ENCODE measurements at places on chromosomes 1 and 21.

GRCh38 chr1:200866521-200866920 lies 6.3 kb upstream of the GPR25 start:
- no peak for DNase-seq

DNA sequence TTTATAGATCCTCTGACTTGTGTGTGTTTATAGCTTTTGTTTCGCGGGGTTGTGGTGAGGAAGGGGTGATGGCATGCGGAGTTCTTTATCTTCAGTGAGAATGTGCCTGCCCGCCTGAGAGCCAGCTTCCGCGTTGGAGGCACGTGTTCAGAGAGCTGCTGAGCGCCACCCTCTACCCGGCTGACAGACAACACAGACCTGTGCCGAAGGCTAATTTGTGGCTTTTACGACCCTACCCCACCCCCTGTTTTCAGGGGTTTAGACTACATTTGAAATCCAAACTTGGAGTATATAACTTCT lies 14.4 kb upstream of the CD101 start:
- no peak for DNase-seq

- peak; percentile 40 for DNase-seq
These were observed 33.4 kb downstream of the FAM78B start for GRCh38 chr1:166133276-166133841.

GRCh38 chr1:231138236-231138635 lies 23.6 kb upstream of the TRIM67 start:
- DNase-seq, result no peak

GRCh38 chr1:167968569-167968968 lies 31.7 kb upstream of the MPC2 start:
- DNase-seq, result no peak

DNA sequence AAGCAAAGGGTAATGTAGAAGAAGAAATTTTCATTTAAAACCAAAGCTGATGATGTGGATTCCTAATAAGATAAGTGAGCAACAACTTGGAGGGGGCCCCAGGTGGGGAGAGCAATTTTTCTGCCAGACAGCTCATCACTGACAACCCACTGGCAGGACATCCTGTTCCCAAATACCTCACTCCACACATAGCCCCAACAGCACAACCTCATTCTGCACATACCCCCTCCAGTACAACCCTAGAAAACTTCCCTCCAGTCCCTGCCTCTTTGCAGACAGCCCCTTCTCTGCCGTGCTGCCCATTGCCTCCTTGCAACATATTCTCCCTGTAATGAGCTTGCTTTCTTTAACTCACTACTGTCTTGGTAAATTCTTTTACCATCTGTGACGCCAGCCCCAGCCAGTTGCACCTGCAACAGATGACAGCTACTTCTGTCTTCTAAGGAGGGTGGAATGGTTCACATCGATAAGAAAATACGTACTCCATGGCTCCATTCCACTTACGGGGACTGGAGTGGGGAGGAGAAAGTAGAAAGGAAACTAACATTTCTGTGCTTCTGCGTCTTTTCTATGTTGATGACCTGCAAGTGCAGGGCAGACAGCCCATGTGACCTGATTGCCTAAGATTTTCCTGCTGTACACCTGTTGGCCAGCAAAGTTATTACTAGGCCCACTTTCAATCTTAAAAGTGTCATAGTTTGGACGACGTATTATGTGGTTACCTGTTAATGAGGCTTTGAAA lies 14.7 kb downstream of the RHEX start:
- DNase-seq, result no peak

GRCh38 chr21:38774152-38774551 lies 31.6 kb upstream of the ETS2 start:
- no peak for DNase-seq

GRCh38 chr1:89812992-89813391 lies 7.8 kb upstream of the LRRC8D start:
- no peak for DNase-seq

DNA sequence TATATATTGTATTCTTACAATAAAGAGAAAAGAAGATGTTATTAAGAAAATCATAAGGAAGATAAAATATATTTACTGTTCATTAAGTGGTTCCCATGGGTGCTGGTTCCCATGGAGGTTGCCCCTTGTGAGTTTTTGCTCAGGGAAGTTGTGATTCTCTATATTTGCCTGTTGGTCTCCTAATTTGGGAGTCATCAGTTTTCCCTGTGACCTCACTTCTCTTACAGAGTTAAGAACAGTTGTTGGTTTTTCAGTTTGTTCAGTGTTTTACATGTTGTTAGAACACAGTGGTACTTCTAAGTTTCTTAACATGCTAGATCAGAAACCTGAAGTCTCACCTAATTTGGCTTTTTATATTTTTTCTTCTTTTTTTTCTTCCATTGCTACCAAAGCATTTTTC lies 109.2 kb downstream of the OSBPL9 start:
- DNase-seq, result no peak

- DNase-seq, result no peak
These were observed 25.2 kb downstream of the RUNX3 start for GRCh38 chr1:24904731-24905354.

GRCh38 chr1:13666317-13666716 lies 33.7 kb upstream of the PRDM2 start:
- no peak for DNase-seq

DNA sequence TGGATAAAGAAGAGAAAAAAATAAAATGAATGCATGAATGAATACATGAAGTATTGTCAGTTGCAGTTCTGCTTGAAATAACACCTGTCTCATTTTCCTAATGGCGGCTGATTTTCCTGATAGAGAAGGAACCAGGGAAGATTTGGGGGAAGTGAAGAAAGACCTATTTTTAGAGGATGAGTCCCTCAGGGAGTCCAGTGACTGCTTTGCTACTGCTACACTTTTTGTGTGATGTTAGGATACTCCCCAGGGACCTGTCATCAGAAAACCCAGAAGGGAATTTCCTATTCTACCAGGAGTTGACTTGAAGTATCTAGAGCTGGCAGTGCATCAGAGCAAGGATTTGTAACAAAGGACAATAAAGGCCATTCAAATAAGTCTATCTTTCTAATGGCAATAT lies 114.8 kb downstream of the MAB21L3 start:
- no peak for DNase-seq

GRCh38 chr21:42231756-42232155 lies 12.8 kb downstream of the ABCG1 start:
- DNase-seq, result no peak

DNA sequence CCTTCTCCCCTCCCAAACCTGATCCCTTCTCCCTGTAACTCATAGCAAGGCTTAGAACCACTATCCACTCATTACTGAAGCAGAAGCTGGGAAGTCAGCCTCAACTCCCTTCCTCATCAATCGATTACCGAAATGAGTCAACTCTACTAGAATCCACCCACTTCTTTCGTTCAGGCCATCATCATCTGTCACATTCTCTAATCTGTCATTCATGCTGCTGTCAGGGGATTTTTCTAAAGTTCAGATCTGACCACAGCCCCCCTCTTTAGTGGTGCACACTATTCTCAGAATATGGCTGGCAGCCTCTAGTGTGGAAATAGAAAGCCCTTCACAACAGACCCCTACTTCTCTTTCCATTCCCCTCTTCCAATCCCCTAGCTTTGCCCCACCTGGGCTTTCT lies 5.1 kb downstream of the NT5C1A start:
- DNase-seq, result no peak

DNA sequence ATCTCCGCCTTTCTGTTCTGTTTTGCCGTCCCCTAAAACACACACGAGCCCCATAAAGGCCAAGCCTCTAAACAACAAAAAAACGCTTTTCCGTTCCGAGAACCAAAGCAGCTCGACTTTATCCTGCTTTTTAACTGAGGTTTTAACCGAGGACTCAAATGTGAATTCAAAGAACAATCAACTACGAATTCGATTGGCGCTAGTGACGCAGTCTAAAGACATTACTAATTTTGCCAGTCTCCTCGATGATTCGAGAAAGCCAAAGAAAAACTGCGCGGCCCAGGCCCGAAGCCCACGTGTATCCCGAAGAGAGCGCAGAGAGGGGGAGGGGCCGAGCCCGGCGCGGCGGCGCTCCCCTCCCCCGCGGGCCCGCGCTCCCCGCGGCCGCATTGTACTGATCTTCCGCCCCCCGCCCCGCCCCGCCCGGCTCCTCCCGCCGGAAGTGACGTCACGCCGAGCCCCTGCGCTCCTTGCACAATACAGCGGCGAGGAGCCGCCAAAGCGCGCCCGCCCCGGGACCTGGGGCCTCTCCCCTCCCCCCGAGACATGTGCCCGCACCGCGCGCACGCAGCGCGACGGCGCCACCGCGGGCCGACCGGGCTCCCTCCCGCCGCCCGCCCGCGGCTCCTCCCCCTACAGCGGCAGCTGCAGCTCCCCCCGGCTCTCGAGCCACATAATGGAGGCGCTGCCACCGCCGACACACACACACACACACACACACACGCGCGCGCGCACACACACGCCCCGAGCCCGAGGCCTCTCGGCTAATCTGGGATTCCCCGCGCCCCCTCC lies 1.4 kb downstream of the HNRNPU start:
- peak; percentile 95 for DNase-seq

GRCh38 chr1:79587229-79587628 lies 580.7 kb upstream of the ADGRL4 start:
- DNase-seq, result peak; percentile 2

DNA sequence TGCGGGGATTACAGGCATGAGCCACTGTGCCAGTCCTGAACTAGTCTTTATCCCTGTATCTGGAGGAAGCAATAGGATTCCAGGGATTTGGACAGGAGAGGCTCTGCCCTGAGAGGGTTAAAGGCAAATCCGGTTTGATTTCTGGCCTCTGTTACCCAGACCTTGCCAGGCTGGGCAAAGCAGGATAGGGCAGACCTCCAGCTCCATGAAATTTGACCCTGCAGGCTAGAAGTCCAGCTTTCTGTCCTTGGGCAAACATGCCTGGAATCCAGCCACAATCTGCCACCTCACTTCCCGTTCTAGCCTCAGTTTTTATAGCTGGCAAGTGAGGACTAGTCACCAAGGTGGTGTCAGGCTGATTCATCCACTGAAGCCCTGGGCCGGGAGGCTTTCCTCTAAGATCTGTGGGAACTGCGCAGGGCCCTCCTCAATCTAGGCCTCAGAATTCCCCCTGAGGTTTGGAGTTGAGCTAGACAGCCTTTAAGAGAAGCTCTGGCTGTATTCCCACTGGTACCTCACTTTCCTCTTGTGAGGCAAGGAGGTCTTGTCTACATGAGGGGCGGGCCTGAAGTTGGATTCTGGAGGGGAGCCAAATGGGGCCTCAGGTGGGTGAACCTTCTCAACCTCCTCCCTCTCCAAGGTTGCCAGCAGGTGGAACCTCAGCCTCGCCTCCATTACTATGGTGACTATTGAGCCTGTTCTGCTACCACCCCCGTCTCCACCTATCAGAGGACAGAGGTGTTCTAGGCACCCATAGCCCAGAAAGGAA lies 7.0 kb upstream of the P3R3URF start:
- DNase-seq, result peak; percentile 100

DNA sequence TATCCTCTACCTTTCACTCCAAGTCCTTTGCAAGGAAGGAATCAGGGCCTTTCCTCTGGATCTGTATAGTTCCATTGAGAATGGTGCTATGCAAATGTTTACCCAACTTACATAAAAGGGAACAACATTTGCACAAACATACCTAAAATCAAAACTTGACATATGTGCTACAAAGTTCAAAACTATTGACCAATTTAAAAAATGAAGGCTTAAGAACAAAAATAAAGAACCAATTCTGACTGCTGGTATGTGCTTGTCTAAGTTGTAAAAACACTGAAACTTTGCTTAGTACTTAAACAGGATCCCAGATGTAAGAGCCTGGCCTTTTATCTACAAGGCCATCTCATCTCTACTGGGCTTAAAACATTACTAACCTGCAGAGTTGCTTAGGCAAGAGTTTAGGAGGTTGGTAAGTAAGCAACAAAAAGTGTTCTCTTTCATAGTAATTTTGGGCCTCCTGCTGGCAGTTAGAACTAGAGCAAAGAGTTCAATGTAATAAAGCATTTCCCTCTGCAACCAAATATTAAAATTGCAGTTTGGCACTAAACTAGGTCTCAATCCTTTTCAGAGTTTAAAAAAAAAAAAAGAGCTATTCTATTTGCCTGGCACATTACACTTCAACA lies 2.0 kb downstream of the SCMH1 start:
- peak; percentile 32 for DNase-seq

- DNase-seq, result peak; percentile 99
These were observed 350.3 kb upstream of the LYPLAL1 start for GRCh38 chr1:218823291-218823900.

- DNase-seq, result no peak
These were observed 29.4 kb downstream of the IL6R start for GRCh38 chr1:154434346-154435085.

DNA sequence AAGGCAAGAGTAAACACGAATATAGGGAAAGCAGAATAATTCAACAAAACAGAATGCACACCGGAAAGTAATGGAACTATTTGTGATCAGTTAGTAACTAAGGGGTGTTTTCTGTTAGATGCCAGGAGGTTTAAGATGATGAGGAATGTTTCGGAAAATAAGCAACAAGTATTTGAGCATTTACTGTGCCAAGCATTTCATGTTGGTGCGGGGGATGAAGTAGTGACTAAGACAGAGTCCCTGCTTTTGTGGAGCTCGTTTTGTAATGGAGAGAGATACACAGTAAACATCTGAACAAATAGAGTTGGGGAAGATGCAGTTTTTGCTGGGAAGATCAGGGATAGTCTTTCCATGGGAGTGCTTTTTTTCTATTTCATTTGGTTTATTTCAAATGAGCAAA lies 78.7 kb downstream of the DYRK1A start:
- DNase-seq, result no peak

- peak; percentile 56 for DNase-seq
These were observed 2.1 kb upstream of the UBE2T start for GRCh38 chr1:202343652-202344349.

DNA sequence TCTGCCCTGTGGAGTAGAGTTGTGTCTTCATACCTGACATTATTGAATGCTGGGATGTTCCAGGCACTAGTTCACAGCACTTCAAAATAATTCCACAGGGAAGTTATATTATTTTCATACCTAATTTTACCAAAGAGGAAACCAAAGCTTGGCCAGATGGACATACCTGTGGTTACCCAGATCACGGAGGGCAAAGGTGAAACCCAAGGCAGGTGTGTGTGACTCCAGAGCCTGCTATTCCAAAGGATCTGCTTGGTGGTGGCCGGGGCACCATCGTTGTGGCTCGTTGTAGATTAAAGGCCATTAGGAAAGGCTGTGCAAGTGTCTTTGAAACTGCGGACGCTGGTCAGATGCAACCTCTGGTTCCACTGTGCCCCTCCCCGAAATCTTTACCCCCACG lies 108.6 kb downstream of the ZBTB18 start:
- DNase-seq, result no peak

Measured in kidney tubule cell (primary cell).